Motor neuron (in vitro differentiated cells): ENCODE measurements at places on chromosomes 11 and 22. TPM values are rescaled to one million over a fixed set of nuclear protein-coding genes. Genes with fewer than 3 reads are reported as not detected.
A peak's percentile ranks its signal among the peaks of the same experiment; 100 is the strongest.

DNA sequence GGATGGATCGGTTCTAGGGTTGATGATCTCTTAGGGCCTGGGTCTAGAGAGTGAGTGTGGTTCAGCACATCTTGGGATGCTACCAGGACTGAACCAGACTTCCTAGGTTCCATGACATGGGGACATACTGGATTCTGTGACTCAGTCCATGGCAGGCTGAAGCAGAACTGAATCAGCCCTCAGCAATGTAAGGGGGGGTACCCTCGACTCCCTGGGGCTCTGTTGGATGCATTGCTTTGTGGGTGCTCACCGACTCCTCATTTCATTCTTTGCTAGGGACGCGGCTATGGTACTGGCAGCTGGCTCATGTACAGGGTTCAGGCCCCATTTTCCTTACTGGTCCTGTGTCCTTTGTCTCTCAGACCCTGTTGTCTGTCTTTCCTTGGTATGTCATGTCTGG is 733 bp upstream of the GRAMD1B start:
- no peak for ATAC-seq

GRCh38 chr11:15636521-15637089 is 521.9 kb downstream of the INSC start:
- ATAC-seq, result no peak

EFCAB6 gene
- total RNA-seq, result 9.2 and 10.8 TPM in 2 replicates

APOBEC3C gene
- total RNA-seq, result 5.1 and 6.6 TPM in 2 replicates

GRCh38 chr11:11250470-11250869 is 102.6 kb downstream of the CSNK2A3 start:
- ATAC-seq, result peak; percentile 27
